ENCODE measurements at places on chromosomes 2 and 18.

- peak; percentile 97 for DNase-seq
These were observed 136.5 kb upstream of the ETAA1 start for GRCh38 chr2:67260343-67261277.

DNA sequence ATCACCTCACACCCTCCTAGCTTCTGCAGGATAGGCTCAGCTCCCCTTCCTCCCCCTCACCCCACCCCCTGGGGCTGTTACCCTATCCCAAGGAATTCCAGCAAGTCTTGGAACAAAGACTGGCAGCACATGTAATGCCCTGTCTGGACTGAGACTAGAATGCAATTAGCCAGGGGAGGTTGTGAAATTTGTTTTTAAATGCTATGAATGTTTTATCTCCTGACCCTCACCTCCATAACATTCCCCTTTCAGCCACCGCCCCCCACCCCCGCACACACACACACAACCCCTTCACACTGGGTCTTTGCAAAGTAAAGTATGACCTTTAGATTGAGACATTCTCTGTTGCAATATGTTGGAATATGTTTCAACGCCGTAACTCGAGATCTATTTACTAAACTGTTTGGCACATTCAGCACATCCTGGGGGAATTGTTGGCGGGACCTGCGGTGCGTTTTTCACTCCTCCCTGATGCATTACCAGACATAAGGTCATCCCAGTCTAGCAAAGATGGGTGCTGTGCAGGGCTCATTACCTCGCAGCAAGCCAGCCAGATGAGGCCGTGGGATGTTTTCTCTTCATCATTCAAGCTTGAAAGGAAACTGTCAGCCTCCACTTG lies 290.7 kb upstream of the SLC14A2 start:
- DNase-seq = no peak

- DNase-seq = no peak
These were observed 158.4 kb downstream of the MAP2 start for GRCh38 chr2:209582281-209582680.

- DNase-seq = no peak
These were observed 12.0 kb downstream of the ALPG start for GRCh38 chr2:232418466-232419244.

DNA sequence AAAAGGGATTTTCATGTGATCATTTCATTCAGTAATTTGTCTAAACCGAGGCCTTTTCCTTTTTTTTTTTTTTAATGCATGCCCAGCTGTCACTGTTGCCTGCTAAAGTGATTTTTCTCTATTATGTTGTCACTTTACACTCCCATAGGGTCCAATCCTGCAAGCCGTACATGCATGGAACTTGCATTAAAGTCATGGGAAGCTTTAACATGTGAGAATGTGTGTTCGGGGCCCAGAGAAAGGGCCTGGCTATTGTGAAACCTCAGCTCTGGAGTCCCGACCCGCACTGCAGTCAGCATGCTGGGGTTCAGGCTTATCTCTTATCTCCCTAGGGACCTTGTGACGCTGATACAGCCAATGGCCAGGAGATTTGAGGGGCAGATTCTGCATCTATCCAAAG lies 474.6 kb downstream of the SLC4A3 start:
- DNase-seq = peak; percentile 34

DNA sequence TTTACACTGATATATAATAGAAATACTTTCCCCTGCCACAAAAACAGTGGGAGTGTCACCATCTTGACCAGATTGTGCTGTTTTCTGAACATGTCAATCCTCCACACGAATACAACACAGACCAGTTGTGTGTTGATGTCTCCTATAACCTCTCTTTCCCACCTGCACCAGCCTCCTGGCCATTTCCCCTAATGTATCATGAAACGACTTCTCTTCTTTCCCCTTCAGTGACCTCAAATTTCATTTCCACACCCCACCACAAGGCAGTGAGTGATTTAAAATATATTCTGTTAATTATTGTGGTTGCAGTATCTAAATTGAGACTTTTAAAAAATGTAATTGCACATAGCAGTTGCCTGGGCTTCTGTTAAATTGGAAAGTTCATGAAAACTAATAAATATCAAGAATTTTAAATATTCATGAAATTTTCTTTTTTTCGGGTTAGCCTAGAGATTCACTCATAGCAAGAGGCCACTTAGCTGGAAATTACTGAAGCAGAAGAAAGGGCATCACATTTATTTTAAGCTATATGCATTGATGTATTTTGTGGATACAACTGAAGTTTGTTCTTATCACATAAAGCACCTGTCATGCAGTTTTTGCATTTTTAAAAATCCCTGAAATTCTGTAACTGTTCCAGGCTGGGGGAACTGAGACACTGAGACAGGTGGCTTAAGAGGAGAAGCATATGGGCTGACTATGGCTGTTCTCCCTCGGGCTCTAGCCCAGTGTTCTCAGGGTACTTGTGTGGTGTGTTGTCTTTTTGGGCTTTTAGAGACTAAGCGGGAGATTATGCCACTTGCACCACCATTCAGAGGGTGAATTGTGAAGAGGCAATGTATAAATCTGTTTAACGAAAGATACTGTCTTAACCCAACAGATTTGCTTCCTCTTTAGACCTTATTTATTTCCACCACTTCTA lies 15.9 kb downstream of the FAM171B start:
- no peak for DNase-seq

DNA sequence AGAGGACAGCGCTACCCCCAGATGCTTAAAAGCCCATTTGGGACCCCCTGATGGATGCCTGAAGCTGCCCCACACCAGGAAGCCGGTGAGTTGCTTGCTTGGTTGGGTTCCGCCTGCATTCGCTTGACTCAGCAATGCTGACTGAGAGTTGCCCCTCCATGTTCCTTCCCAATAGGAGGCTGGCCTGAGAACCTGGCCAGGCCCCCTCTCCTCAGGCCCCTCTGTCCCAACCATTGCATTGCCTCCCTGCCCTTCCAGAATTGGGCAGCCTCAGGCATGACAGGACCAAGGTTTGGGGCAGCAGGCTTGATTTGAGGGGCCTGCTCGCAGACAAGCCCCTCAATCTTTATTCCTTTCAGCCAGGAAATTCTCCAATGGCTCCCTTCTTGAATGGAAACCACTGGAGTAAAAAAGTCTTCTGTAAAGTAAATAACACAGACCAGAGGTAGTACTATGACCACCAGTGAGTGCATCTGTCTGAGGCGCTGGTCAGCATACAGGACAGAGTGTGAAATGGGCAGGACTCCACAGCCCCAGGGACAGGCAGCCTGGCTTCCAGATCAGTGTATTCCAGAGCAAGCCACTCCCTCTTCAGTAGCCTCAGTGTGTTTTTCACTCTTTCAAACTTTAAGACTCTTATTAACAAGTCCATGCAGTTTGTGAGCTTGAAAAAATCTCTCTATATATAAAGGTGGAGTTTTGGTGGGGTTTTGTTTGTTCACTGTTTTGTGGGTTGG lies 104.7 kb downstream of the C1QL2 start:
- no peak for DNase-seq

DNA sequence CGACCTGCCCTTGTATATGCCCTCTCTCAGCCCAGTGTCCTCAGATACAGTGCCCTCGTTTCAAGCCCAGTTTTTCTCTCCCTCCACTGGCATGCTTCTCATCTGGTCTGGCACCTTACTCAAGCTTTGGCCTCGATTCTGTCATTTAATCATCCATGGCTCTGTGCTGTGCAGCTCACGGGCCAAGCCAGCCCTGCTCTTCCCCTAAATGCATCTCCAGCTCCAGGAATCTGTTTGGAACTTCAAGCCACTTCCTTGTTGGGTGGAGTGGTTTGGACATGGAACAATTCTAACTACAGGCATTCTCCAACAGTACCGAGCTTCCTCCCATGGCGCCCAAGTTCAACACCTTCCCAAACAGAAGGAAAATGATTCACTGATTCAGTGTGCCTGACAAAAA lies 76.7 kb upstream of the ZNF397 start:
- DNase-seq = no peak

GRCh38 chr2:24493713-24494112 lies 2.7 kb downstream of the NCOA1 start:
- DNase-seq = no peak

DNA sequence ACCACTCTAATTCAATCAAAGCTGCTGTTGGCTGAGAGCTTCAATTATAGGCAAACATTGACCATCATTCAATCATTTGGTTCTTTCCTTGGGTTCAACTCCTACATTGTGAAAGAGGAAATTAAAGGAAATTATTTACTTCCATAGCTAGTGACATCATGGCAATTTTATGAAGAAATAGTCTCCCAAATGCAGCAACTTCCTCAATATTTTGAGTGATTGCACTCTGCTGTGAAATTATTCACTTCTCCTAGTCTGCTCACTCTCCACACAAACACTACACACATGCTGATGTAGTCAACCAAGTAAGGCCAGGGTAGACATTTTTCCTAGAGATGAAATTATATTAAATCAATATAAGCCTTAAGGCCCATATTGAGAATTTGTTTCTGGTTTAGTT lies 86.7 kb upstream of the NCKAP5 start:
- DNase-seq = no peak

GRCh38 chr2:1561811-1562421 lies 148.7 kb downstream of the TPO start:
- DNase-seq = peak; percentile 64

Measured in muscle of arm (tissue), 14 donors.